Colonic mucosa (tissue), 4 donors: ENCODE measurements at places on chromosomes 1 and 21. TPM values are rescaled to one million over a fixed set of nuclear protein-coding genes. Genes with fewer than 3 reads are reported as not detected.
A peak's percentile ranks its signal among the peaks of the same experiment; 100 is the strongest.

The TMEM82 gene
- 17.0 TPM for total RNA-seq

The ZNF648 gene
- 0.07 TPM for total RNA-seq

The SARS1 gene
- 193 TPM for total RNA-seq

GRCh38 chr1:119626841-119627240, 21.2 kb downstream of the ZNF697 start:
- H3K4me3 ChIP-seq, result no peak overlapping the region
- no peaks in the 10 kb centered on the region for H3K36me3 ChIP-seq
- no peak for DNase-seq
- H3K4me1 ChIP-seq, result peaks cover 2% of the 10 kb centered on the region
- no peaks in the 10 kb centered on the region for H3K27me3 ChIP-seq

GRCh38 chr1:234841281-234841680, 231.3 kb upstream of the IRF2BP2 start:
- DNase-seq, result no peak
- H3K36me3 ChIP-seq, result no peaks in the 10 kb centered on the region
- H3K27me3 ChIP-seq, result no peaks in the 10 kb centered on the region
- H3K4me1 ChIP-seq, result no peaks in the 10 kb centered on the region
- no peak overlapping the region for H3K27ac ChIP-seq

DNA sequence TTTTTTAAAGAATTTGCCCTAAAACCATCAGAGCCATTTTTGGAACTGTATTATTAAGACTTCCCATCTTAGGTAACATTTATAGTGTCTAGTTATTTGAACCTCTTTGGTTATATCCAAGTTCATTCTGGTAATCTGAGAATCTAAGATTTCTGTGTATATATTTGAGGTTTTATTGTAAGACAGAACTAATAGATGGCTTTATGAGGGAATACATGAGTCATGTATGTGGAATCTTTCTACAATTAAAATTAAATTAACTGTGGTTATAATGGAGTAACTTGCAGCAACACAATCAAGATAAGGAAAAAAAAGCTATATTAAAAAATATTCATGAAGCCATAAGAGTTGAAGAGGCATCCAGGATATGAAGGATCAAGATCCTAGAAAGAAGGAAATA, 92.1 kb downstream of the UBE2U start:
- no peaks in the 10 kb centered on the region for H3K27me3 ChIP-seq
- H3K4me3 ChIP-seq, result no peak overlapping the region
- H3K27ac ChIP-seq, result no peak overlapping the region
- no peak for DNase-seq
- no peaks in the 10 kb centered on the region for H3K36me3 ChIP-seq

GRCh38 chr21:40339050-40339449, 471.8 kb downstream of the PCP4 start:
- H3K36me3 ChIP-seq, result no peaks in the 10 kb centered on the region
- H3K27me3 ChIP-seq, result no peaks in the 10 kb centered on the region
- no peak overlapping the region for H3K27ac ChIP-seq
- no peaks in the 10 kb centered on the region for H3K4me1 ChIP-seq
- H3K4me3 ChIP-seq, result no peak overlapping the region
- no peak for DNase-seq

DNA sequence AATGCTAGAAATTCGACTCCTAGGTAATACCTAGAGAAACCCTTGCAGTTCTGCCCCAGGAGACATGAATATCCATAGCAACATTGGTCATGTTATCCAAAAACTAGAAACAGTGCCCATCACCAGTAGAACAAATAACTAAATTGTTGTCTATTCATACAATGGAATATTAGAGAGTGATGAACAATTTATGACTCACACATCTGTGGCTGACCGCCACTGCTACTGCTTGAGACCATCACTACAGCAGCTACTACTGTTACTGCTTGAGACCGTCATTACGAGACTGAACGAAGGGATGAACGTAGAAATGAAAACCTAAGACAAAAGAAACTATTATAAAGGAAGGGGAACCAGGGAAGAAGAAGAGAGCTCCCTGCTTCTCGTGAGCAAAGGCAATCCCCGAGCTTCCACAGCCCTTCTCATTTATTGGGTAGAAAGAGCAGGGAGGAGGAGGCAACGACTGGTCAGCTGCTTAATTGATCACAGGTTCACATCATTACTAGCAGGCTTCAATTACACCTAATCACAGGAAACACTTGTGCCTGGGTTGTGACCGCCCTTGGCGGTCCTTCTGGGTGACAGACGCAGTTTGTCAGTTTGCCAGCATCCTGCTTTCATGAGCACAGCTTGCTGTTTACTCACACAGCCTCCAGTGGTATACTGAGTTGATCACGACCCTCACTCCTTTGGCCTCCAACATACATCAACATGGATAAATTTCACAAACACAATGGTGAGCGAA, 14.1 kb upstream of the PADI4 start:
- H3K4me3 ChIP-seq, result no peak overlapping the region
- H3K27me3 ChIP-seq, result no peaks in the 10 kb centered on the region
- H3K4me1 ChIP-seq, result no peaks in the 10 kb centered on the region
- no peak overlapping the region for H3K27ac ChIP-seq
- no peaks in the 10 kb centered on the region for H3K36me3 ChIP-seq
- DNase-seq, result no peak

DNA sequence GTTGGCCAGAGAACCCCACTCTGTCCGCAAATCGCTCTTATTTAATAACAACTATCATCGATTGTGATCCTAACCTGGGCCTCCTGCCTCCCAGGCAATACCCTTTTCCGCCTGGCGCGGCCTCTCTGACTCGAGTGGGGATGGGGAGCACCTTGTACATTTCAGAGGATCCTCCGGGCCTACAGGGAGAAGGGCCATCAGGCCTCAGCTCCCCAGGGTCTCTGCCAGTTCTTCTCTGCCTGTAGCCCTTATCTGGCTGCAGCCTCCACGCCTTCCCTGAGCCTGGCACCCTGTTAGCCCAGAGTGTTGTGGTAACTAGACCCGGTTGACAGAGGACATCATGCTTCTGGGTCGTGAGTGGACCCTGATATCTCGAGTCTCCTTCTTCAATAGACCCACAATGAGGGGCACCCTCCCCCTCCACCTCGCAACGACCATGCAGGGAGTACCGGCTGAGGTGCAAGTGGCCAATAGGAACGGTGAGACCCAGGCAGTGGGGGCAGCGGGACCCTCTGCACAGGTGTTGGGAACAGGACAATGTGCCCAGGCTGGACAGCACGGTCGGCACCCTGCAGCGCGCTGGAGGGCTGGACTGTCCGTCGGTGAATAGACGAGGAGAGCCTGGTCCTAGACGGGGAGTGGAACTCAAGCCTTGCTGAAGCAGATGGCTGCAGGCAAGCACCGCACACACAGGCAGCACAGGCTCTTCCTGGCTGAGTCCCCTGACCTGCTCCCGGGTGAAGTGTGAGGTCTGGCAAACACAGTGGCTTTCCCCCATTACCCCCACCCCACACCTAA, 7.1 kb upstream of the CRYBG2 start:
- no peak for DNase-seq
- peaks cover 11% of the 10 kb centered on the region for H3K4me1 ChIP-seq
- H3K36me3 ChIP-seq, result no peaks in the 10 kb centered on the region
- H3K4me3 ChIP-seq, result peak overlapping the region; percentile 28
- H3K27me3 ChIP-seq, result peaks cover 19% of the 10 kb centered on the region

DNA sequence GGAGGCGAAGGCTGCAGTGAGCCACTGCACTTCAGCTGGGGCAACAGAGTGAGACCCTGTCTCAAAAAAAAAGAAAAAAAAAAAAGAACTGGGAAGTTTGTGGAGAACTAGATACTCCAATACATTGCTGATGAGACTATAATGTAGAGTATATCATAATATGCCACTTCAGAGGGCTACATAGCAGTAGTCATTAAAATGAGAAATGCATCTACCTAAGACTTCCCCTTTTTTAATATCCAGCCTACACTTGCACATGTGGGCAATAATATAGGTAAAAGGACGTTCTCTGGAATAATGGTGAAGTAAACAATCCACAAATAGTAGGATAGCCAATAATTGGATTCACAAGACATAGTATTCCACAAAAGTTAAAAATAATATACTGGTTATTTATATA, 311.0 kb downstream of the HLX start:
- H3K27me3 ChIP-seq, result no peaks in the 10 kb centered on the region
- no peaks in the 10 kb centered on the region for H3K36me3 ChIP-seq
- no peak overlapping the region for H3K27ac ChIP-seq
- no peaks in the 10 kb centered on the region for H3K4me1 ChIP-seq

GRCh38 chr1:191305370-191305769, 827.7 kb upstream of the BRINP3 start:
- H3K4me3 ChIP-seq, result no peak overlapping the region
- H3K4me1 ChIP-seq, result no peaks in the 10 kb centered on the region
- no peak overlapping the region for H3K27ac ChIP-seq
- H3K27me3 ChIP-seq, result no peaks in the 10 kb centered on the region
- no peak for DNase-seq

- peak; percentile 12 for DNase-seq
- H3K27me3 ChIP-seq, result no peaks in the 10 kb centered on the region
- no peaks in the 10 kb centered on the region for H3K4me1 ChIP-seq
- H3K36me3 ChIP-seq, result no peaks in the 10 kb centered on the region
- no peak overlapping the region for H3K27ac ChIP-seq
- H3K4me3 ChIP-seq, result no peak overlapping the region
These were observed 33.9 kb downstream of the ETS2 start for GRCh38 chr21:38839328-38840286.

GRCh38 chr1:40414331-40414730, 35.9 kb upstream of the ZFP69B start:
- DNase-seq, result no peak
- H3K27ac ChIP-seq, result no peak overlapping the region

DNA sequence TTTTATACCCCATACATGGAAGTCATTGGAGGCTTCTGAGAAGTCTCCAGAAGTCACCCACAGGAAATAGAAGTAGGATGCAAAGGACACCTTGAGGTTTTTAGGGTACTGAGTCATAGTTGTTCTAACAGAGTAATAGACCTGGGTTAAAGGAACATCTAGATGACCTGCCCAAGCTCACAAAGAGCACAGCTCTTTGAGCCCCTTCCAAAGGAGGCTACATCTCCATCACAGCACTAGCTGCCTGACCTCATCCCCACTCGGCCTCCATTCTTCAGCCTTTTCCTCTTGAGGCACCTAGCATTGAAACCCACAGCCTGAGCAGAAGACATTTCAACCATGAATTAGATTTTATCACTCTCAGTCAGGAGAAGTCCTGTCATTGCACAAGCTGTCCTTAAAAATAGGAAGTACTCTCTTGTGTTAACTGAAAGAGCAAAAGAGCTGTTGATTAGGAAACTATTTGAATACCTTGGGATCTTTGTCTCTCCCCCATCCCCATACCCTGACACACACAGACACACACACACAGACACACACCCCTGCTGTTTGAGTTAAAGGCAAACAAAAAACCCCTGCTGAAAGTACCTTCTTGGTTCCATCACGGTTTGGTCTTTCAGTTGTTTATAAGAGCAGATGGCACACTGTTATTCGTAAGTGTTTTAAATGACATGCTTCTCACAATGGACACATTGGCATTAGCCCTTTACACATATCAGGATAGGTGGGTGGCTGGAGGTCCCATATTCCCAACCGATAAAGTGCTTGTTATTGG, 22.2 kb downstream of the MKNK1 start:
- no peaks in the 10 kb centered on the region for H3K27me3 ChIP-seq
- H3K4me3 ChIP-seq, result no peak overlapping the region
- no peak for DNase-seq
- peaks cover 6% of the 10 kb centered on the region for H3K36me3 ChIP-seq
